RPMI8226 (cell line): ENCODE measurements at places on chromosomes 5 and 9.

DNA sequence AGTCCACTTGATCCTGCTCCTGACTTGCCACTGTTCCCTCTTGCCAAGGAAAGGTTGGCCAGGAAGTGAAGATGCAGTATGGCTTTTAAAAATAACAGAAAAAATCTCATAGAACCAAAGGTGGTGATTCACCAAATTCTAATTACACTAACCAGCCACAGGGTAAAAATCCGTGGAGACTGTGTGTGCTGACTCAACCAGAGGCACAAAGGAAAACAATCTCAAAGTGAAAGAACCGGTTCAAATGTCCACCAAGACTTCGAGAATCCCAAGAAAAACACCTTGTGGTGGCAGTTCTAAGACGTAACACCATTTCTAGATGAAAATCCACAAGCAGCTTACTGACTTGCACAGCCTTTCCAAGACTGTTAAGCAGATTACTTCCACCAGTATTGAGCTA is 279.1 kb downstream of the TLE1 start:
- no peak for DNase-seq

DNA sequence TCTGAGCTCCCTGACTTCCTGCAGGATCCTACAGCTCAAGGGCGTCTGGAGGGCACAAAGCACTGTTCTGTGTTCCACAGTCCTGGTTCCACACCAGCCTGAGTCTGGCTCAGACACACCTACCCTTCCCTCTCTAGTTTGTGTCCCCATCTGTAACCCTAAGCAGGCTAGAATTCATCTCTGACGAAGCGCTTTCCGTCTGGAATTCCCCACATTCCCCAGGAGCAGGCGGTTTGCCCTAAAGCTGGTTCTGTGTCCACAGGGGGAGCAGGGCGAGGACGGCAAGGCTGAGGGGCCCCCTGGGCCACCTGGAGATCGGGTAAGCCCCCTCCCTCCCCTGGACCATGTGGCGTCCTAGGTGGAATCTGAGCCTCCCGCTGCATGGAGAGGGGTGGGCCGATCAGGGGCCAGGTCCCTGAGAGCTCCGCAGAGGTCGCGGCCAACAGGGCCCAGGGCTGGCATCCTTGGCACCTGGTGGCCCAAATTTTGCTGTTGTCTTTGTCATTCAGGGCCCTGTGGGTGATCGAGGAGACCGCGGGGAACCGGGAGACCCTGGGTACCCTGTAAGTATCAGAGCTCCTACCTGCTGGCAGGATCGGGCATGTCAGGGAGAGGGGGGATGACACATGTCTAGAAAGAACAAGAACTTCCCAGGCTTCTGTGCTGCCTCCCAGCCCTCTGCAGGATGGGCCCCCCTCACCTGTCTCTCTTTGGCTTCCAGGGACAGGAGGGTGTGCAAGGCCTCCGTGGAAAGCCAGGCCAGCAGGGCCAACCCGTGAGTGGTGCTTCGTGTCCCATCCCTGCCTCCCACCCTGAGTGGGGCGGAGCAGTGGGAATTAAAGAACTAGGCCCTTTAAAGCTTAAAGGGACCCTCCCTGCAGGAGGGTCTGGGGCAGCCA is 34.5 kb upstream of the ORM1 start:
- no peak for DNase-seq

GRCh38 chr9:91223000-91223399 is 138.7 kb downstream of the AUH start:
- no peak for DNase-seq

DNA sequence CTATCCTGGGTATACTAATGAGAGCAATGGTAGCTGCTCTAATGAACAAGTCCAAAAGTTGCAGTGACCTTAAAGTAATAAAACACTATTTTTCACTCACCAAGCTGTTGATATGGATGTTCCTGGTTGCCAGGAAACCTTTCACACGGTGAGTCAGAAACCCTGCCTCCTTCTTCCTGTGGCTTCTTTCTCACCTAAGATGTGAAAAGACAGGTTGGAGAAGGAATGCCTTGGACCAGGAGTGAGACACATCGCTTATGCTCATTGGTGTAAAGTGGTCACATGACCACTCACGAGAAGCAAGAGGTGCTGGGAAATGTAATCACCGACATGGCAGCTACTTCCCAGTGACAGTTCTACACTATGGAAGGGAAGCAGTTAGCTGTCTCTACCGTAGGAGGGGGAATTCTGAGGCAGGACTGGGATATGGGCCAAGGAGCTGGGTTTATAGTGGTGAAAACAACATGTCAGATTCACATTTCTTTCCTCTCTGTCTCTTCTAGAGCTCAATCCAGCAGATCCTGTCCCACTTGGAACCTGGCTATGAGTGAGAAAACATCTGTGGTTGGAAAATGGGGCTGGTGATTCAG is 320.4 kb upstream of the KLF4 start:
- no peak for DNase-seq

DNA sequence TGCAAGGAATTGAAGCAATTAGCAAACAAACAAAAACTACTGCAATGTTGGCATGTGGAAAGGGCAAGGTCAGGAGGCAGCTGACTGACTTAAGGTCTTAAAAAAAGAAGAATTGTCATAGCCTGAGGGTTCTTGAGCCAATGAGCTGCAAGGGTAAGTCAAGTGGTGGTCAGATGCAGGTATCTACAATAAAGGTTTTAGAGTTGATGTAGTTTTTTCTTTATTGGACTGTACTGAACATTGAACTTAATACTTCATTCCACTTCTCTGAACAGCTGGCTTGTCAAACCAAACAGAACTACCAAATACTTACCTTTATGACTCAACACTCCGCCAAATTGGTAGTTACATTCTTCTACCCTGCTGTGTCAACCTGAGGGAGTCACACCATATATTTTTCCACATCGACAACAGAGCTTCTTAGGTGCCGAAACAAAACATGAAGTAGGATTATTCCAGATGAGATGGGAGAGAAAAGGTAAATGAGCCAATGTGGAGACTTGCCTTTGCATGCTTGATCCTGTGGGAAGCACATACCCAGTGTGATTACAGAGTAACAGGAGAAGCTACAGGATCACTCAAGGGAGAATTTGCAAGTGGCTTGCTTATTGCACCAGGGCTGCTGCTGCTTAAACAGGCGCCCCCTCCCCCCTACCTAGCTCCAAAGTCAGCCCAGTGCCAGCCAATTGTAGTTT is 35.3 kb downstream of the EQTN start:
- no peak for DNase-seq

- no peak for DNase-seq
Observed at GRCh38 chr5:42387563-42387962, 35.7 kb upstream of the GHR start.

DNA sequence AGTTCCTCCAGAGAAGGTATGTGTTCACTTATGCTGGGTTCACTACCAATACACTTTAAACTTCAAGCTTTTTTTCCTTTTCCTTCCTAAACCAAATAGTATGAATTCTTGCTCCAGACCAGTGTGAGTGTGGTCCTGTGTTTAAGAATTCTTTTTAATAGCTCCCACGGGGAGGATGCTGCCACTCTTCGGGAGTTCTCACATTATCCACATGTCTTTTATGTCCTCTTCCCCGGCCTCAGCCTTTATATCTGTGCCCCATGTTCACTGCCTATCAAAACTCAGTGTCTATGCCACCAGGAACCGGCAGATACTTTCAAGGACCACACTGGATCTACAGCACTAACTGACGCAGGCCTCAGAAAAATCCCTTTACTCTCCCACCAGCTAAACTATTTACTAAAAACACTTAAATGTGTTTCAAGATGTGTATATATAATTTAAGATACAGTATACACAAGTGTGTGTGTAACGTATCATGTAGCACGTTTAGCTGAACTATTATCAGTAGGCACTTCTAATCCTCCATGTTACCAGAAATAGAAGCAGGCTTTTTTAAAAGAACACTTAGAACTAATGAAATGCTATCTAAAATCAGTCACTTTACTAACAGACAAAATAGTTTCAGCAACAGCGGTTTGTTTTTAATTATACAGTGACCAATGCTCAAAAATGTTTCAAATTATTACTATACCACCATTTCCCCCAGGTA is 88.0 kb downstream of the PLPP1 start:
- no peak for DNase-seq

GRCh38 chr5:68170826-68171558 is 44.6 kb upstream of the PIK3R1 start:
- DNase-seq: no peak

- DNase-seq: no peak
Observed at GRCh38 chr9:81489046-81489445, 200.3 kb downstream of the TLE1 start.

DNA sequence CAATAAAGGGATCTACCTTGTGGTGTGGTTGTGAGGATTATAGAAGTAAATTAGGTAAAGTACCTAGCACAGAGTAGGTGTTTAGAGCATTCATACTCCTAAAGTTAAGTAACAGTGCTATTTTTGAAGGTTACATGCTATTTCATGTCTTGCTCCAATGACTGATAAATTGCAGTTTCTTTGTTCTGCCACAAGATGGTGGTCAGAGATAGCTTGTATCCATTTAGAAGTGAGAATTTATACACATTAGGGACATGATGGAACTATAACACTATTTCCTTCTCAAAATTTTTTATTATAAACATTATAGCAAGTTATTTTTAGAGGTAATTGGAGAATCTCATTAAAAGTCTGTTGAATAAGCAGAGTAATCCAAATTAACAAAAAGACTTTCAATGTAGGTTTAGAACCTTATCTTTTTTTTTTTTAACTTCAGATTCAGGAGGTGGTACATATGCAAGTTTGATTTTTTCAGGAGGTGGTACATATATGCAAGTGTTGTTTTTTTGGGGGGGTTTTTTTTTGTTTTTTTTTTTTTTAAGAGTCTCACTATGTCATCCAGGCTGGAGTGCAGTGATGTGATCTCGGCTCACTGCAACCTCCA is 17.1 kb downstream of the MTREX start:
- peak; percentile 41 for DNase-seq

DNA sequence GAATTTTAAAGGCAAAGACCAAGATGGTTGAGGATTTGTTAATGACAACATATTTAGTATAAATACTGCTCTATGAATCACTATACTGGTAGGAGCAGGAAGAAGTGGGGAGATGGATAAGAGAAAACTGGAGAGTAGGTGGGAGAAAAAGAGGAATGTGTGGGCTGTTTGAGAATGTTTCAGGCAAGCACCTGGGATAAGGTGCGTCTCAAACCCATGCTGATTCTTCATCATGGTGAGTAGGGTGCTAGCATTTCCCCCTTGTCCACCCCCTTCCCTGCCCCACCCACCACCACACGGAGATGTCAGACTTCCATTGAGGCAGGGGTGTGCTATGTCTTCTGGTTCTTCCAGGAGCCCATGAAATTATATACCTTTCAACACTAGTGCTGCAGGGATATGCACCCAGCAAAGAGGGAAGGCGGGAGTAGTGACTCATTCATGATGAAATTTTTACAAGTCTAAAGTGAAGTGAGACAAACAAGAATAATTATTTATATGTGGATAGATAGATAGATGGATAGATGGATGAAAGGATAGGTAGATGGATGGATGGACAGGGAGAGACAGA is 54.3 kb downstream of the MTX3 start:
- DNase-seq: no peak

DNA sequence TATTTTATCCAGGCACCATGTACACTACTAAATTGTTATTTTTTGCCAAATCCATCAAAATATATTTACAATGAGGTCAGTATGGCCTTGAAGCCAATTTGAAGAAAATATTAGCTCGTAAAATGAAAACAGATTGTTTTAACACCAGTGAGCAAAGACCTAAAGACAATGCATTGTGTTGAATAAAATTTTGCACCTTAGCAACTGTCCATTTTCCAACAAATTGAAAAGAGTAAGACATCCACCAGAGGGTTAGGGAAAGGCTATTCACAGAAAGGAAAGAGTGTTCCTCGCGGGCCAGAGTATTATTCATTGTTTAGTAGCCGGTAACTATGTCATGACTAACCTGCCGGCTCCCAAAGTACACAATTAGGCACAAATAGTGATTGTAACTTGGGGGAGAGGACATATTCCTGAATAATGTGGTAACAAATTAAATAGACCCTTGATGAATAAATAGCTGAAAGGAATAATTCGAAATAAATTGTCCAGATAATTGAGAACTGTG is 213.3 kb downstream of the DNAH5 start:
- no peak for DNase-seq

DNA sequence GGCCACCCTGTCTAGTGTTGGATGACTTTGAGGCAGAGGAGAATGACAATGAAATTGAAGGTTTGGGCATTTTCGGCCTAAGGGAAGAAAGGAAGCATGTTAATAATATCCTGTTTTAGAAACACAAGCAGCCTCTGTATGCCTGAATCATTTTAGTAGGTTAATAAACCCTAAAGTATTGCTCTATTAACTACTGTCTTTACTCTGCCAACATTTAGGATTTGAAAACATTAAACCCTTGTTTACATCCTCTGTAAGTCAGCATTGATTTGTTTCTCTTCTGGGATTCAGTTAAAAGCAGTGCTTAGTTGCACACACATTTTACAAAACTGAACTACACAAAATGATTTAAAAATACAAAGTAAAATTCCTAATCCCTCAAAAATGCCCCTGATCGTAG is 358.9 kb downstream of the ARRDC3 start:
- no peak for DNase-seq

DNA sequence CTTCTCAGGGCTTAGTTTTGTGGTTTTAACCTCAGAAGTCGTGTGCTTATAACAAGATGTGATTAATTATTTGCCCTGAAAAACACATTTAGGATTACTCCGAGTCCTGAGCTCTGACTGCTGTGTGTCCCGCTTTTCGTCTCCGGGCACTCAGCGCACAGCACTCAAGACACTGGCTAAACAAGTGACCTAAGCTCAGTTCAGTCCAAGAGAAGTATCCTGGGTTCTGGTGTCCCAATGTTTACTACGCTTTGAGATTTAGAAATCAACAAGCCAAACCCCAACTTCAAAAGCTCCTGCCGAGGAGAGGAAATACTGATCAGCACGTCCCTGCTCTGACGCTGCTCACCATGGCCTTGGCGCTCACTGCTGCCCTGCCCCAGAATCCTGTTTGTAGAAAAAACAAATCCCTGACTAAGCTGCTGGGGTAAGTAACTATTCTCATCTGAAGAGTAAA is 53.2 kb downstream of the IPPK start:
- DNase-seq: no peak

- DNase-seq: no peak
Observed at GRCh38 chr5:144391044-144391443, 220.4 kb downstream of the KCTD16 start.

GRCh38 chr5:17217493-17218352 is at the start of gene BASP1:
Gene BASP1 (plus strand): TSS chr5:17217631. CDS start chr5:17275217, 57,586 bp downstream.
- DNase-seq: peak; percentile 37

DNA sequence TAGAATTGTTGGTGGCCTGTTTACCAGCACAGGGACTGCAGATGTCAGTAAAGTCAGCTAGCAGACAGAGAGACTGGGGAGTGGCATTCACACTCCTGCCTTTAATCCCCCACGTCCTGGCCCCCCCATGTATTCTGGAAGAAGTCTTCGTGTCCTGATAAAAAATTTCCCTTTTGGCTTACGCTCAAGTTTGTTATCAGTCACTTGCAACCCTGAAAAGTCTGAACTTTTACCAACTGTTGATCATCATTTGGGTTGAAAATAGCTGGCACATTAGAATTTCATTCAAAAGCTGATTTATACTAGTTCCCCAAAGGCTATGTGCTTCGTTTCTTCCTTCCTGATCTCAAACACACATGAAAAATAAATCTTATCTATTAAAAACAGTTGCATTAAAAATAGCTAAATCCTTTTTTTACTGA is 5.8 kb upstream of the CRHBP start:
- no peak for DNase-seq
